Activated CD4-positive, alpha-beta T cell treated with anti-CD3 and anti-CD28 coated beads, Interleukin-2, amount 10 ng/mL, durations not matched to agents 24 days and 14 days (primary cell): ENCODE measurements at places on chromosomes 16 and 17. TPM values are rescaled to one million over a fixed set of nuclear protein-coding genes. Genes with fewer than 3 reads are reported as not detected.
A peak's percentile ranks its signal among the peaks of the same experiment; 100 is the strongest.

GRCh38 chr17:63919311-63919723 lies 678 bp upstream of the GH1 start:
- DNase-seq = peak; percentile 93

The HASPIN gene
- 25.1 and 25.3 TPM in 2 replicates for total RNA-seq

- no peak for DNase-seq
Measured at GRCh38 chr17:50660042-50660886, 25.6 kb downstream of the ABCC3 start.

- DNase-seq = peak; percentile 94
Measured at GRCh38 chr17:35119370-35120165, at the start of gene RAD51D. TSS of gene RAD51D (minus strand) at chr17:35119860. CDS start at chr17:35119613, 247 bp downstream.

The ASIC2 gene
- not detected in 2 replicates for total RNA-seq

The MBTPS1 gene
- 49.6 and 52.3 TPM in 2 replicates for total RNA-seq

The IGSF6 gene
- not detected in 2 replicates for total RNA-seq

The HSD11B2 gene
- total RNA-seq = 3.5 and 5.2 TPM in 2 replicates

DNA sequence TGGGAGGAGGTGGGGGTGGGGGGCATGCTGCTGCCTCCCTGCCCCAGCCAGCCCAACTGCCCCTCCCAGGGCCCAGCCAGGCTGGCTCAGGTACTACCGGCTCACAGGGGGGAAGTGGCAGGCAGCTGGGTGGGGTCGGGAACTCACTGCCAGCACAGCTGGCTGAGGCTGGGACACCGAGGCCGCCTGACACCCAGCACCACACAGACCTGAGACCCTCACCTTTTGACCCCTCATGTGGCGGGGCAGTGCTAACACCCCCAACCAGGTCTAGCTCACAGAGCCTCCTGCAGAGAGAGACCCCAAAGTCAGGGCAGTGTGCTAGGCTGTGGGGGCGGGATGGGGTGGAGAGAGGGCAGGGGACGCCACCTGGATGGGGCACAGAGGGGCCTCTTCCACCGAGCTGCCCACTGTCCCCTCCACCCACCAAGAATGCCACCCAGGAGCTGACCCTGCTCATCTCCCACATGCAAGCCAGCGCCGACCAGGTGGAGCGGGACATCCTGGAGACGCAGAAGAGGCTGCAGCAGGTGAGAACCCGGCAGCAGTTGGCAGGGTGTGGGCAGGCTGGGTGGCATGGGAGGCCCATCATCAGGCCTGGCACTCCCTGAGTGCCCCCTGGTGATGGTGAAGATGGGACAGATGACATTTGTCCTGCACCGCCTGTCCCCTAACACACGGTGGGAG lies 3.0 kb downstream of the EVPLL start:
- no peak for DNase-seq
